Iris pigment epithelial cell (primary cell): ENCODE measurements at places on chromosomes 3 and 15.
A peak's percentile ranks its signal among the peaks of the same experiment; 100 is the strongest.

DNA sequence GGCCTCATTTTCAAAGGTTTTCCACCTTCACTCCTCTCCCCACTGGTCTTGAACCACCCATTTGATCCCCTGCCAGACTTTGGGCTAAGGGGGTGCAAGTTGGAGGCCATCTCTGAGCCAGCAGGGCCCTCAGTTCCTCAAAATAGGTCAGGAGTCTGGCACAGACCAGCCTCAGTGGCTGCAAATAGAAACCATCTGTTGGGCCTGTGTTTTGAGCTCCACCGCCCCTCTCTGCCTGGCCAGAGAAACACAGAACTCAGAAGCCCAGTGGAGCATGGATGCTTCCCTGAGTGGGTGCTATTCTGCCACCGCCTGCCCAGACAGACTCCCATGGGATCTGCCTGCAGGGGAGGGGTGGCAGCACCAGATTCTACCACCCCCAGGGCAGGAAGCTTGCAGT lies 56.3 kb downstream of the CORO2B start:
- DNase-seq: no peak

- no peak for DNase-seq
These were observed 400.5 kb upstream of the C2CD4B start for GRCh38 chr15:62565634-62566026.

- DNase-seq: no peak
These were observed 63.8 kb upstream of the ABHD2 start for GRCh38 chr15:89024418-89024817.

GRCh38 chr3:43391621-43392020 lies 105.3 kb downstream of the SNRK start:
- DNase-seq: peak; percentile 8

GRCh38 chr3:107847791-107848190 lies 243.0 kb downstream of the CD47 start:
- DNase-seq: no peak

- DNase-seq: no peak
These were observed 26.8 kb downstream of the RLBP1 start for GRCh38 chr15:89194608-89195007.

- peak; percentile 72 for DNase-seq
These were observed 310.7 kb upstream of the ZNF717 start for GRCh38 chr3:76096036-76096435.

DNA sequence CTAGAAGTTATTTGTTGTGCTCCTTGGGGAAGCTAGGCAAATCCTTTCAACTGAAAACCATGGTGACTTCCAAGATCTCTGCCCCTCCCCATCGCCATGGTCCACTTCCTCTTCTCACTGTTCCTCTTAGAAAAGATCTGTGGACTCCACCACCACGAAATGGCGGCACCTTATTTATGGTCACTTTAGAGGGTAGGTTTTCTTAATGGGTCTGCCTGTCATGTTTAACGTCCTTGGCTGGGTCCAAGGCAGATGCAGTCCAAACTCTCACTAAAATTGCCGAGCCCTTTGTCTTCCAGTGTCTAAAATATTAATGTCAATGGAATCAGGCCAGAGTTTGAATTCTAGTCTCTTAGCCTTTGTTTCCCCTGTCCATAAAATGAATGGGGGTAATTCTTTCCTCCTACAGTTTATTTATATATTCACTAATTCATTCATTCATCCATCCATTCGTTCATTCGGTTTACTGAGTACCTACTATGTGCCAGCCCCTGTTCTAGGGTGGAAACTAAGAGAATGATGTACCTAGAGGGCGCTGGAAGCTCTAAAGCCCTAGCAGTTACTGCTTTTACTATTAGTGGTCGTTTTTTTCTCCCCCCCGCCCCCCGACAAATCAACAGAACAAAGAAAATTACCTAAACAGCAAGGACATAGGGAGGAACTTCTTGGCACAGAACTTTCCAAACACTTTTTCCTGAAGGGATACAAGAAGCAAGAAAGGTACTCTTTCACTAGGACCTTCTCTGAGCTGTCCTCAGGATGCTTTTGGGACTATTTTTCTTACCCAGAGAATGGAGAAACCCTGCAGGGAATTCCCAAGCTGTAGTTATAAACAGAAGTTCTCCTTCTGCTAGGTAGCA lies 657 bp downstream of the PATL2 start:
- no peak for DNase-seq

GRCh38 chr3:156655819-156656550 lies 18.4 kb upstream of the TIPARP start:
- DNase-seq: no peak

DNA sequence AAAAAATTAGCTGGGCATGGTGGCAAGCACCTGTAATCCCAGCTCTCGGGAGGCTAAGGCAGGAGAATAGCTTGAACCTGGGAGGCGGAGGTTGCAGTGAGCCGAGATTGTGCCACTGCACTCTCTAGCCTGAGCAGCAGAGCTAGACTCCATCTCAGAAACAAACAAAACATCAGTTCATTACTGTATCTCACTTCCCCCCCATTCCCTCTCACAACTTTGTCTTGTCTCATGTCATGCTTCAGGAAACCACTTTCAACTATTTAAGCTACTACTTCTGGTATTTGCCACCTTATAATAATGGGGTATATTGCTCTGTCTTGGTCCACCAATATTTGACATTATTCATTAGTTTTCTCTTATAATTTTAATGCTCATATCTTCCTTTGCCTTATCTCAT lies 26.2 kb downstream of the PIK3CA start:
- DNase-seq: no peak

- DNase-seq: peak; percentile 31
These were observed 91.8 kb downstream of the BTD start for GRCh38 chr3:15693355-15693754.

DNA sequence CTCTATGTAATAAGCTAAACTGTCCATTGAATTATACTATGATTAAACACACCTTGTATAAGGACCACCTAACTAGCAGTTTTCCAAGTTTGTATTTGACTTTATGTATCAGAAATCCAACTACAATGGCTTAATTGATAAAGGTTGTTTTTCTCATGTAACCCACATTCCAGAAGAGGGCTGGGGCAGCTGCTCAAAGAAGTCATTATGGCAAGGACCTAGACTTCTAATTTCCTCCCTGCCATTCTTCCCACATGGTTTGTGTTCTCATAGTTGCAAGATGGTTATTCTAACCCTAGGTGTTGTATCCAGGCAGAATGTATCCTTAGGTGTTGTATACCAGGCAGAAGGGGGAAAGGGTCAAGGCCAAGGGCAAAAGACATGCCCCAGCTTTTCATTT lies 35.7 kb downstream of the GPR176 start:
- no peak for DNase-seq

- no peak for DNase-seq
These were observed 3.6 kb upstream of the NMD3 start for GRCh38 chr3:161217496-161217895.

DNA sequence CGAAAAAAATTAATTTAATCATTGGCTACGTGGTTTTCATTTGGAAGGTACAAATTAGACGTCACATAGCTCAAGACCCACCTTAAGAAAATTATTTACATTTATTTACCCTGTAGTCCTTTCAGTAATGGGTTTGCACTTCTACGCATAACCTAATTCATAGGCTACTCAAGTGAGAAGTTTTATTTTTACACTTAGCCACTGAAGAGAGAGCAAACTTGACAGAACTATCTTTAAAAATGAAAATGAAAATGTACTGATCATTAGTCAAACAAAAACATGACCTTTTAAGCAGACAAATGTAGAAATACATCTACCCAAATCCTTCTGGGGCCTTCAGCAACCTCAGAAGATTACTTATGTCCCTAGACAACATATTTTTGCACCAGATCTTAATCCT lies 269.4 kb upstream of the TTC14 start:
- DNase-seq: no peak

DNA sequence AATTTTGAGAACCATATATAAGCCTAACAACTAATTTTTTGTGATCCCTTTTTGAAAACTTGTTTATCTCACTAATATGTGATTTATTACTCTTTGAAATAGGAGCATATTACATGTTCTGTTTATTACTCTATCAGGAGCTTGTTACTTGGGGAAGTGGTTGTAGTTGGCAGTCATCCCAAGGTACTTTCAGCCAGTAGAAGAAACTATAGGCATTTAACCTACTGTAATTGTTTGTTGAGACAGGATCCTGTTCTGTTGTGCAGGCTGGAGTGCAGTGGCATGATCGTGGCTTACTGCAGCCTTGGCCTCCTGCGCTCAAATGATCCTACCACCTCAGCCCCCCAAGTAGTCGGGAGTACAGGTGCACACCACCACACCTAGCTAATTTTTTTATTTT lies 195.6 kb downstream of the TCF12 start:
- peak; percentile 88 for DNase-seq

DNA sequence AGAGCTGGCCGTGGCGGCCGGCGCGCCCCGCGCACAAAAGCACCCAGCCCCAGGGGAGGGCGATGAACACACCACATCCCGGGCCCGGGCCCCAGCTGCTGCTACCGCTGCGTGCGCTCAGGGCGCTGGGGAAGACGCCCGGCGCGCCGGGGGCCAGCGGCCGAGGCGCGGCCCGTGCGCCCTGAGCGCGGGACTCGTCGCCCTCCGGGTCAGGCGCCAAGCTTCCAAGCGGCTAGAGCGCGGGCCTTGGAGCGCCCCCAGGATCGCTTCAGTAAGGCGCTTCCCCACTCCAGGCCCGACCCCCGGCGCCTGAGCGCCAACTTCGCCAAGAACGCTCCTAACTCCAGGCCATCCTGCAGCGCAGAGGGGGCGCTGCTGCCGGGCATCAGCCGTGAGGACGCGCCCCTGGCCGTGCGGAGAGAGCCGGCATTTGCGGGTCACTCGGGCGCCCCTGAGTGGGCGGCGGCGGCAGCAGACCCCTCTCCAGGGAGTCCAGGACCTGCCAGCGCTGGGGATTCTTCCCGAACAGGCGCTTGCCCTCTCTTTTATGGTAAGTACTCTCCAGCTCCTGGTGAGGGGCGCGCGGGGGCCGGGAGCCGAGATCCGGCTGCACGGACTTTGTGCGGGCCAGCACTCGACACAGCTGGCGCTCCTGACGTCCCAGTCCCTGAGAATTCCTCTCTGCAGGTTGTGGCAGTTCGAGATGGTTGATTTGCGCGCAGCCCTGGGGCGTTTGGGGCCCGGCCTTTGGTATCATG lies 475 bp downstream of the SPSB4 start:
- DNase-seq: peak; percentile 37

DNA sequence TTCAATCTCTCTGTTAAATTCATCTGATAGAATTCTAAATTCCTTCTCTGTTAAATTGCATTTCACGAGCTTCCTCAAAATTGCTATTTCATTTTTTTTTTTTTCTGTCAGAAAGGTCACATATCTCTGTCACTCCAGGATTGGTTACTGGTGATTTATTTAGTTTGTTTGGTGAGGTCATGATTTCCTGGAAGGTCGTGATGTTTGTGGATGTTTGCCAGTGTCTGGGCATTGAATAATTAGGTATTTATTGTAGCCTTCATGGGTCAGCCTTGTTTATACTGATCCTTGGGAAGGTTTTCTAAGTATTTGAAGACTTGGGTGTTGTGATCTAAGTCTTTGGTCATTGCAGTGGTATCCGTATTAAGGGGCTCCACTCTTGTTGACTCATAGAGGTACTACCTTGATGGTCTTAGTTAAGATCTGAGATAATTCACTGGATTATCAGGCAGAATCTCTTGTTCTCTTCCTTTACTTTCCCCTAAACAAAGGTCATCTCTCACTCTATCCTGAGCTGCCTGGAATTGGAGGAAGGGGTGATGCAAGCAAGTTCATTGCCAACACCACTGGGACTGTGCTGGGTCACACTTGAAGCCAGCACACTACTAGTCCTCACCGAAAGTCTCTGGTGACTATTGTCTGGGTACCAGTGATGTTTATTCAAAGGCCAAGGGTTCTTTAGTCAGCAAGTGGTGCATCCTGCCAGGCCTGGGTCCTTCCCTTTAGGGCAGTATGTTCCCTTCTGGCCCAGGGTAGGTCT lies 231.1 kb downstream of the GBE1 start:
- no peak for DNase-seq

DNA sequence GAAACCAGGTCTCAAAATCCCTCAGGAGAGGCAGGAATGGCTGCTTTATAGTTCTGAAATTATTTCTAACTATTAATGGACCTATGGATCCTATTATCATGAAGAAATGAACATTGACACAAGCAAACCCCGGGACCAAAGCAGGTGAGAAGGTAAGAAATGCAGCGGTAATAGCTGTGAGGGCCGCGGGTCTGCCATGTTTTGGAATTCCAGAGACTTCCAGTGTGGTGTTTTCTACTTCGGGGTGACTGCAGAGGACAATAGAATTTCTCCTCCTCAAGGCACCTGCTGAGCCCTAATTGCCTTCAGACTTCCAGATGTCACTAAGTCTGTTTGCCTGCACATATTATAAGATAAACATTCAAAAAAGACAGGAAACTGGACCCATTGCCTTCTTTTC lies 437.4 kb downstream of the GABRG3 start:
- no peak for DNase-seq

DNA sequence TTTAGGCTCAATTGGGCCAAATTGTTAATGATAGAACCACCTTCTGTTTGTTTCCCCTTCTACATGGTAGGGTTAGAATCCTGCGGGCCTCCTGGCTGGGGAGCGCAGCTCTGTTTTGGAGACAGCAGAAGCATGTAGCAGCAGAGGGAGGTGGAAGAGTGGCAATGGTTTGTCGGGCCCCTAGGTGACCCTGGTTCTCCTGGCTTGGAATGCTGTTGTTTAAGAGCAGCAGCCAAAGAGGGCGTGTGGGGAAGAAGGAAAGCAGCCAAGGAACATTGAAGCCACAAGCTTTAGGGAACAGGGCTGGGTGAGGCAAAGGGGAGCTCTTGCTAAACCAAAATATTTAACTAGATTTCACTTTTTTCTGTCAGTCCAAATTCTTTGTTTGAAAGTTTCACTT lies 213.7 kb upstream of the NR2E3 start:
- DNase-seq: peak; percentile 53

DNA sequence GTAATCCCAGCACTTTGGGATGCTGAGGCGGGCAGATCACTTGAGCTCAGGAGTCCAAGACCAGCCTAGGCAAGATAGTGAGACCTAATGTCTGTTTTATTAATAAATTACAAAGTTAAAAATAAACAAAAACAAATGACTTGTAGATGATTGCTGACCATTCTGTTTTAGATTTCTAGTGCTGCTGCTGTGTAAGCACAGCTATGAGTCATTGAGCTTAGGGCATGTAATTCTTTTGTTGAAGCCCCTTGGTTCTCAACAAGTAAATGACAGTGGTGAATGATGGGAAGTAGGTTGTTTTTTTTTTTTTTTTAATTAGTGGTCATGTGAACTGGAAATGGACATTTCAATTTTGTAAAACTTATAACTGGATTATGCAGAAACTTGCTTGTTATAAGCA lies 63.3 kb downstream of the LEO1 start:
- peak; percentile 55 for DNase-seq

DNA sequence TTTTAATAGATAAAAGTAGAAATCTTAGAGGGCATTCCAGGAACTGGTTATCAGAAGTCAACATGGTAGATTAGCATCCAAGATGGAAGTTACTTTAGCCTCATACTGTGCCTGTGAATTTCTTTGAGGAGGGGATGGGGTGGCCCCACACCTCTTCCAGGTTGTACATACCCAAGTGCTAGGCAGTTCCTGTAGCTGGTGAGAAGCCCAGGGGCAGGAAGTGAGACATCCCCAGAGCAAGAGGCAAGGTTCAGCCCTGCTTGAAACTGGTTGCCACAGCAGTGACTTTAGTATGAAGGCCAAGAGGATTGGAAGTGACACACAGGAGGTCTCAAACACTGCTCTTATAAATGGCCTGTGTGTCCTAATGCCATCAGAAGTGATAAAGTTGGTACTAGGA lies 11.9 kb downstream of the GTPBP8 start:
- peak; percentile 2 for DNase-seq
